ENCODE measurements at places on chromosomes 3 and 15.

GRCh38 chr3:120645083-120645845 is 36.8 kb downstream of the HGD start:
- no peak for DNase-seq

DNA sequence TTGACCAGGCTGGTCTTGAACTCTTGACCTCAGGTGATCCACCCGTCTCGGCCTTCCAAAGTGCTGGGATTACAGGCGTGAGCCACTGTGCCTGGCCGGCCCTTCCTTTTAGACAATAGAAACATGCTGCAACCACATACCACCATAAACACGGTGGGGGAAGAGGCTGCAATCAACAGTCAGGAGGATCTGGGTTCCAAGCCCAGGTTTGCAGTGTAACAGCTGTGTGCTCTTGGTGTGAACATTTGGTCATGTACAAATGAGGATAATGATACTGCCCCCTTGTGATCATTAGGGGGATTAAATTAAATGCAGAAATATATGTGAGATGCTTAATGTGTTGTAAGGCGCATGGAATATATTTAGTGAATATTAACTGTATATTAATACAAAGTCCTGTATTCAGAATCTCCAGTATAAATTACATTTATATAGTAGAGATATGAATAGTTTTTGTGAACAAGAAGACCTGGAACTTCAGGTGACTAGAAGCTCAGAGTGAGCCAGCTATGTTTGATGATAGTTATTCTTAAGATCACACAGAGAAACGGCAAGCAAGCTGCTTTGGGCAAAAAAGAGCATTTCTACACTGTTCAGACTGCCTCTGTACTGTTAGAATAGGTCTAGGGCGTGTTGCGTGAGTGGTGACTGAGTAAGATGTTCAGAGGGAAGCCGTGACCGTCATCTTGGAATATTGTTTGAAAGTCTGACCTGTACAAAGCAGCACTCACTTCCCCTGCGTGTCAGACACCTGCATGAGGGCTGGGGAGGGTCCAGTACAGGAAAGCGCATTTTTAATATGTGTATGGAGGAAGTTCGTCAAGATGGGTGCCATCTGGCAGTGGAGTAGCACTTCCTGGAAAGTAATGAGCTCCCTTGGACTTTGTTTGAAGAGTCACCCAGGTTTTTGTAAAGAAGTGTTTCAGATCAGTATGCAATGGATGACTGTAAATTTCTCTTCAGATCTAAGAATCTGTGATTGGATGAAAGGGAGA is 125.8 kb downstream of the PGPEP1L start:
- DNase-seq: peak; percentile 22

DNA sequence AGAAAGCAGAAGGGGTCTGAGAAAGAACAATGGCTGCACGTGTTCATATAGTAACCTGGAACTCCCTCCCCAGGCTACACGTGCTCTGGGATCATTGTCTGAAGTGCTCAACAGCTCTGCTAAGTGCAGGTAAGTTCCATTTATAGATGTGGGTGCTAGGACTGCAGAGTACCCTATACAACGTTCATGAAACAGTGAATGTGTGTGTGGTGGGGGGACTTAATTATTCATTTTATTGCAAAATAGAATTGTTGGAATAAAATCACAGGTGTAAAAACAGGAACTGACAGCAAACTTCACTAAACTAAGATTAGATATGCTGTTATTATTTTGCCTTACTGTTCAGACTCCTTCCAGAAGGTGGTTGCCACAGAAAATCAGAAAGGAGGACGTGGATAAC is 68.5 kb downstream of the CCR4 start:
- DNase-seq: no peak

- DNase-seq: no peak
Measured at GRCh38 chr15:77727635-77728304, 95.1 kb upstream of the LINGO1 start.

- DNase-seq: no peak
Measured at GRCh38 chr3:140223631-140224030, 288.6 kb downstream of the CLSTN2 start.

- no peak for DNase-seq
Measured at GRCh38 chr3:162774613-162775100, 1278.0 kb downstream of the OTOL1 start.

GRCh38 chr15:46456456-46456855 is 821.6 kb downstream of the SQOR start:
- no peak for DNase-seq

DNA sequence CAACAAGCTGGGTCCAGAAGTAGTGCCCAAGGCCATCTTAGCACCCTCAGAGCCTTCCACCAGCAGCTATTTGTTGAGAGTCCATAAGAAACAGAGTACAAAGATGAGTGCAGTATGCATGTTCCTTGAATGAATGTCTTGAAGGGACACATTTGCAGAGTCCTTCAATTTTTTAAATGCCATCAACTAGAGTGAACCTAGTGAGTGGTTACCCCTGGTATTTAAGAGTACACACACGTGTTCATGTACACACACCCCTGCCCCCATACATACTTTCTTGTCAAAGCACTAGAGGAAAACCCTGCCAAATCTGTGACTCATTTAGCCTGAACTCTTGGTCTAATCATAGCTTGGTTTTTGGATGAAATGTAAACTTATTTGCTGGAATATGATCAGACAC is 84.5 kb upstream of the GALNT15 start:
- DNase-seq: no peak

GRCh38 chr3:69161587-69162307 is 39.4 kb upstream of the LMOD3 start:
- peak; percentile 62 for DNase-seq

DNA sequence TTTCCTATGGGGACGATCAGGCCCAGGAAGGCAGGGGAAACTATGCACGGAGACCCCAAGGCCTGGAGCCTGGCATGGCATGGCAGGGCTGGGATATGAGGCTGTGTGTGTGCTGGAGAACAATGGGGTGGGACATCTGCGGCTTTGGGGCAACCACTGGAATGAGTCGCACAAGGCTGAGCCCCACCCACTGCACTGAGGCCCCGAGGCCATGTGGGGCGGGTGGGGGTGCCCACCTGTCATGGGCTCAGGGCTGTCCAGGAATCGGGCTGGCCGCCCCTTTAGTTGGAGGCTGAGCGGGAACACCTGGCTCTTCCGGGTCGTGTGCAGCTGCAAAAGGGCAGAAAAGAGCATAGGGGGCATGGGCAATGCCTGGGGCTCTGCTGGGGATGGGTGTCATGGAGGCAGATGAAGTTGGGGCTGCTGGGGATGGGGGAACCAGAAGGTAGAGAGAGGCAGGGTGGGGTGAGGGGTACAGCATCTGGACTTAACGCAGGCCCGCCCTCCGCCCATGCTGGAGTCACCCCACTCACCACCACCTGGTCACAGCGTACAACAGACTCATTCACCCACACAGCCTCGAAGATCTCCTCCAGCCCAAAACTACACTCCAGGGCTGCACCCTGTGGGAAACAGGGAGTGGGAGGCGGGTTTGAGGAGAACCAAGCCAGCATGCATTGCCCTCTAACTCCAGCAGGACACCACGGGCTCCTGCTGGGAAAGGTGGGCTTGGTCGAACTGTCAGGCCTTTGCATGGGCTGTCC is 31.1 kb downstream of the PLXND1 start:
- no peak for DNase-seq

GRCh38 chr3:161171639-161172552 is 49.2 kb upstream of the NMD3 start:
- DNase-seq: no peak

DNA sequence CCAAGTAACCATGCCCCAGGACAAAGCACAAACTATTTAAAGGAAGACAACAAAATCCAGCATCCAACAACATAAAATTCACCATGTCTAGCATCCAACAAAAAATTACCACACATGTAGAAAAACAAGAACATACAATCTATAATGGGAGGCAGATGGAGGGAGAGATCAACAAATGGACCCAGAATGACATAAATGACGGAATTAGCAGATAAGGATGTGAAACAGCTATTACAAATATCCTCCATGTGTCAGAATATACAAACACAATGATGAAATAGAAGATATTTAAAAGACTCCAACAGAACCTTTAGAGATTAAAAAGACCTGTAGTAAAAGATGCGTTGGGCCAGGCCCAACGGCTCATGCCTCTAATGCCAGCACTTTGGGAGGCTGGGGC is 10.8 kb downstream of the LYSMD4 start:
- DNase-seq: no peak

DNA sequence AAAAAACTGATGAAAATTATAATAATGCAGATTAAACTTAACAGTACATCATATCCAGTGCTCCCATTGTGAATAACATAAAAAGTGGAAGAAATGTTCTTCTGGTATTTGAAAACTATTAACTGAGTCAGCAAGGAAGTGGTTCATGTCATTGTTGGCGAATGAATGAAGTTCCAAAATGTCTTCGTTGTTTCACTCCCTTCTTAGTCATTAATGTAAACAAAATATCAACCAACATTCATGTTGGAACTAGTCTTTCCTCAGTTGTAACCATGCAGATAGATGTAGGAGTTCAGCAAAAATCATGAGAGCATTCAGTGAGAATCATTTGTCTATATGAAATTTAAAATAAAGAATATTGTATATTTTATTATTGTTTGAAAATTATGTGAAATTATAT is 44.1 kb upstream of the ICE2 start:
- DNase-seq: no peak

Measured in activated CD8-positive, alpha-beta T cell treated with anti-CD3 and anti-CD28 coated beads, Interleukin-2, amount 10 ng/mL, durations not matched to agents 7 days and 5 days (primary cell).